ENCODE measurements at places on chromosomes 13 and 19. TPM values are rescaled to one million over a fixed set of nuclear protein-coding genes. Genes with fewer than 3 reads are reported as not detected.

ZNF560 gene
- total RNA-seq: not detected

LTBP4 gene
- total RNA-seq: 369 TPM

ZNF541 gene
- total RNA-seq: 0.05 TPM

EPS8L1 gene
- total RNA-seq: 2.2 TPM

COL4A1 gene
- 278 TPM for total RNA-seq

DPRX gene
- not detected for total RNA-seq

SLC10A2 gene
- total RNA-seq: not detected

NLRP11 gene
- total RNA-seq: not detected

MED4 gene
- total RNA-seq: 51.4 TPM

CACNA1A gene
- total RNA-seq: not detected

PLVAP gene
- total RNA-seq: 41.4 TPM

NFIX gene
- 61.1 TPM for total RNA-seq

SLC1A6 gene
- total RNA-seq: not detected

SYT3 gene
- 0.42 TPM for total RNA-seq

ZNF566 gene
- total RNA-seq: 24.2 TPM
